ENCODE measurements at places on chromosomes 11 and 22.

GRCh38 chr11:5277807-5278382, 8.2 kb upstream of the HBE1 start:
- no peak for DNase-seq

- DNase-seq, result no peak
Observed at GRCh38 chr11:65224930-65225278, 36.9 kb upstream of the POLA2 start.

GRCh38 chr22:40425082-40425481, 54.7 kb downstream of the SGSM3 start:
- no peak for DNase-seq

DNA sequence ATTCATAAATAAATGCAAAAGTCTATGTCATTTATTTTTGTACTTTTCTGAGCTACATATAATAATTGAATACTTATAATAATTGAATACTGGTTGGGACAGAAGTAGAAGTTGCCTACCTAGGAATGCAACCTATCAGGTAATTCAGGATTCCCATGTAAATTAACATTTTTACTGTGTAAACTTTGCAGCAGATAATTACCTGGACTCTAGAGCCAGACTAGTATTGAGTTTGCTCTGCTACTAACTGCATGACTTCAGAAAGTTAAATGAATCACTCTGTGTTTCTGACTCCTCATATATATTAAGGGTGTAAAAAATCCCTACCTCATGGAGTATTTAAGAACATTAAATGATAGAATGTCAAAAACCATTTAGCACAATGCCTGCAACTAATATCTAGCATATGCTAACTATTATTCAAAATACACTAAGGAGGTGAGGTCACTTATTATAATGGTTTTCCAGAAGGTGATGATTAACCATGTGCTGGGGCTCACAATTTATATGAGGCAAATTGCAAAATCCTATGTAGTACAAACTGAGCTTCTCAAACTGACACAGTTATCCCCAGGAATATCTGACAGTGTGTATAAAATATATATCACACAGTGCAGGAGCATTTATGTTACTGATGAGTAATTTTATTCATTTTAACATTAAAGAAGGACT, 138.1 kb upstream of the ANO3 start:
- no peak for DNase-seq

DNA sequence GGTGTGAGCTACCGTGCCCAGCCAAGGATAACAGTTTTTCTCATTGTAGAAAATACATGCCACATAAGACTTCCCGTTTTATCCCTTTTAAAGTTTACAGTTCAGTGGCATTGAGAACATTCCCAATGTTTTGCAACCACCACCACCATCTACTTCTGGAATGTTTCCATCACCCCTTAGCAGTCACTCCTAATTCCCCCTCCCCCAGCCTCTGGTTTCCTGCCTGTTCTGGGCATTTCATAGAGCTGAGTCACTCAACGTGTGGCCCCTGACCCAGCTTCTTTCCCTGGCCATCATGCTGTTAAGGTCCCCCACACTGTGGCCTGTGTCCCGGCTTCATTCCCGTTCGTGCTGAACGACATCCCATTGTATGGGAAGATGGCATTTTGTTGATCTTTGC, 30.7 kb downstream of the FGF4 start:
- DNase-seq, result no peak

GRCh38 chr22:40603088-40603605, 33.4 kb downstream of the MRTFA start:
- DNase-seq, result no peak

DNA sequence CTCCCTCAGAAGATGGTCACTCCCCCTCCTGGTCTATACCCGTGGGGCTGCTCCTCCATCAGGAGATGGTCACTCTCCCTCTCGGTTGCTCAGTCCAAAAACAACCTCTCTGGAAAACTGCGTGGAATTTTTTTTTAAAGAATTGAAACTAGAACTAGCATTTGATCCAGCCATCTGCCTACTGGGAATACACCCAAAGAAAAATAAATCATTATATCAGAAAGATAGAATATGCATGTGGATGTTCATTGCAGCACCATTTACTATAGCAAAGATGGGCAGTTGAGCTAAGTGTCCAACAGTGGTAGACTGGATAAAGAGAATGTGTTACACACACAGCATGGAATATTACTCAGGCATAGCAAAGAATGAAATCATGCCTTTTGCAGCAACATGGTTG, 75.7 kb upstream of the B3GAT1 start:
- DNase-seq, result no peak

DNA sequence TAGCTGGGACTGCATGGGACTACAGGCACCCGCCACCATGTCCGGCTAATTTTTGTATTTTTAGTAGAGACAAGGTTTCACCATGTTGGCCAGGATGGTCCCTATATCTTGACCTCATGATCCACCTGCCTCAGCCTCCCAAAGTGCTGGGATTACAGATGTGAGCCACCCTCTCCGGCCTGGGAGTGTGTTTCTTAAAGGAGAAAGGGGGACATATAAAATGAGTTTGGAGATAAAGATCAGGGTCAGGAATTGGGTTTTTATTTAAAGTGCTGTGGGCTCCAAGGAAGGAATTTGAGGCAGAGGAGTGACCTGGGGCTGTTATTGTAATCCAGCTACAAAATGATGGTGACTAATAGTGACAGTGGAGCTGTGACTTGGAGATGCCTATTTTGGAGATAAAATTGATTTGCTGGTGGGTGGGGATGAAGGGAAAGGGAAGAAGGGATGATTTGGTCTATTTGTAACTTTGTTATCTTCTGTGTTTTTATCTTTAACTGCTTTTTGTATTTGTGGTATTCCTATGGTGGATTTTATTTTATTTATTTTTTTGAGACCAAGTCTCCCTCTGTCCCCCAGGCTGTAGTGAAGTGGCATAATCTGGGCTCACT, 5.0 kb downstream of the CRKL start:
- no peak for DNase-seq

Measured in CD4-positive, alpha-beta T cell (primary cell).